ENCODE measurements at places on chromosomes 13 and 19.

GRCh38 chr19:18167975-18168645, 5.5 kb upstream of the IFI30 start:
- DNase-seq = no peak

DNA sequence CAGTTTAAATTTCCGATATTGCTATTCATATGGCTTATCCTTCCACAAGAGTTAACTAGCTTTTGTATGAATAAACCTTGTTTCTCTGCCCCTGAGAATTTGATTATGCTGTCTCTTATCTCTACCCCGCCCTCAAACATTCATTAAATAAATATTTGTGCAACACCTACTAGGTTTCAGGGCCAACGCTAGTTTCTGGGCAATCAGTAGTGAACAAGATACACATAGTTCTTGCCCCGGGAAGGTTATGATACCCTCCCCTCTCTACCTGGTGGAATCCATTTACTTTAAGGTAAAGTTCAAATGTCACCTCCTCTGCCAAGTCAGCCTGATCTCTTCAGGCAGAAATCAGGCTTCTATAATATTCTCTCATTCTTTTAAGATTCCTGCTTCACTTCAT, 16.6 kb upstream of the USP12 start:
- peak; percentile 33 for DNase-seq

- no peak for DNase-seq
Measured at GRCh38 chr13:65336087-65336749, 1893.9 kb downstream of the PCDH9 start.

DNA sequence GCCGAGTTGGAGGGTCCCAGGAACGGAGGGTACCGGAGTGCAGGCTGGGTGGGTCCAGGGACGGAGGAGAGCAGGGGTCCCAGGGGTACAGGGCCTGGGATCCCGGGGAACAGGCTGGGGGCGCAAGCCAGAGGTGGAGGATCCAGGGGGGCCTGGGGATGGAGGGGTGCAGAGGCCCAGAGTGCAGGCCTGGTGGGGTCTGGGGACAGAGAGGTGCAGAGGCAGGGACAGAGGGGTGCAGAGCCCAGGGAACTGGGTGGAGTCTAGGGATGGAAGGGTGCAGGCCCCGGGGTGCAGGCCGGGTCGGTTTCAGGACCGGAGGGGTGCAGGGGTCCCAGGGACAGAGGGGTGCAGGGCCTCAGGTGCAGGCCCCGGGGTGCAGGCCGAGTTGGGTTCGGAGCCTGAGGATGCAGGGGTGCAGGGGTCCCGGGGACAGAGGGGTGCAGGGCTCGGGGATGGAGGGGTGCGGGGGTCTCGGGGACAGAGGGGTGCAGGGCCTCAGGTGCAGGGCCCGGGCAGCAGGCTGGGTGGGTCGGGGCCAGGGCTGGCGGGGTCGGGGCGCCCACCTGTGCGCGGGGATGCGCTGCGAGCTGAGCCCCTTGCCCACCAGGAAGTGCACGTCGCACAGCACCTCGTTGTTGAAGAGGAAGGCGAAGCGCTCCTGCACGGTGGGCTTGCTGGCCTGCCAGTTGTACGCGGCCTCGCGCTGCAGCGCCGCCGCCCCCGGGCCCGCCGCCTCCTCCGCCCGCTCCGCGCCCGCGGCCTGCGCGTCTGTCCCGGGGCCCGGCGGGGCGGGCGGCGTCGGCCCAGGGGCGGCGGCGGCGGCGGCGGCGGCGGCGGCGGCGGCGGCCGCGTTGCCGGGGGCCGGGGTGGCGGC, 545 bp downstream of the BTBD2 start:
- no peak for DNase-seq

- DNase-seq = no peak
Measured at GRCh38 chr13:84399320-84400085, 517.2 kb upstream of the SLITRK1 start.
